ENCODE measurements at places on chromosomes 1 and 21. TPM values are rescaled to one million over a fixed set of nuclear protein-coding genes. Genes with fewer than 3 reads are reported as not detected.

- H3K4me3 ChIP-seq = no peak overlapping the region
- DNase-seq = no peak
- no peaks in the 10 kb centered on the region for H3K36me3 ChIP-seq
Observed at GRCh38 chr1:13512472-13512871, 1.3 kb downstream of the LRRC38 start.

DNA sequence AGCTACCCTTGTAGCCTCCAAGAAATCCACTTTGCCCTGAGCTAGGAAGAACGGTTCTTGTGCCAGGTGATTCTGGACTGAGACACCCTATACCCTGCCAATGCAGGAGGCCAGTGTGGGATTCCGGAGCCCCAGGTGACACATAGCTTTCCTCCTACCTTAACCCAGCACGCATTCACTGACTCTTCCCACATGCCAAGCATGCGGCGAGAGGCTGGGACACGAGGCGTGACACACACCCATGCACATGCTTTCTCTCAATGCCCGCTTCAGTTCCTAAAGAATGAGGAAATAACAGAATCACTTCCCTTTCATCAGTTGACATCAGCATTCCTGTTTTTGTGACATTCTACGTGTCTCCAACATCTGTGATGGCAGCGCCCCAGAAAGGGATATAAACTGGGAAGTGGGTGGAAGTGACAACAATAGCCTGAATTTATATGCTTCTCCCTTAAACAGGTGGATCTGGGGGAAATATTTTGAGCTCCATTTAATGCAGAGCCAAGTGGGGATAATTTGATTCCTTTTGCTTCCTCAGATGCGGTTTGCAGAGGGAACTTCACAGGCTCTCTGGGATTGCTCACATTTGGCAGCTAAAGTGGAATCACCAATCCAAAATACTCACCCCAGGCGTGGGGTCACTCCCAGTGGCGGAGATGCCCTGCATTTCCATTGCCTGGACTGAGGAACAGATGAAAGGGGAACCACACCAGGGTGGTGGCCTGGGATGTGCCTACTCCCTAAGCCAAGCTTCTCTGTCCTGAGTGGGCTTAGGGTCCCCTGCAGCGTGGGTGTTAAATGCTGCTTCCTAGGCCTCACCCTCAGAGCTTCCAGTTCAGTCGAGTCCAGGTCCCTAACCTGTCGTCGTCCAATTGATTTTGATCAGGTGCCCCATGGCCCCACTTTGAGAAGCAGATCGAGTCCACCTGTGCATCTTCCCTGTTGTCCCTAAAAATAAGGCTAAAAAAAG is 445.1 kb downstream of the SIPA1L2 start:
- no peak overlapping the region for H3K4me3 ChIP-seq
- H3K27me3 ChIP-seq = no peaks in the 10 kb centered on the region
- peaks cover 42% of the 10 kb centered on the region for H3K4me1 ChIP-seq
- no peaks in the 10 kb centered on the region for H3K36me3 ChIP-seq
- no peak overlapping the region for H3K27ac ChIP-seq

DNA sequence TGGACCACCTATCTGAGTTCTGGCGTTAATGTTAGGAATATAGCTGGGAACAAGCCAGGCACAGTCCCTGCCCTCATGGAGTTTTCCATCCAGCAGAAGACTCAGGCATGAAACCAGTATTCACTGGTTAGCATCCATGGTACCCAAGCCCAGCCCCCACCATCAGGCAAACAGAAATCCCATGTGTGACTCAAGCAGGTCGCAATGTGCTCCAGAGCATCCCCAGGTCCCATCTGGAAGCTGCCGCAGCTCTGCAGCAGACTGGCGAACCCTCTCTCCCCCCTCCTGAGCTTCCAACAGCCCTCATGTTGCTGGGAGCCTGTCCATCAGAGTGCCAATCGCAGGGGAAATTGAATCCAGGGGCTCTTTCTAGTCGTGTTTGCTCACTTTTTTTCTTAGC is 174.2 kb downstream of the RRAGC start:
- H3K27ac ChIP-seq = no peak overlapping the region
- H3K27me3 ChIP-seq = peaks cover 34% of the 10 kb centered on the region
- no peaks in the 10 kb centered on the region for H3K36me3 ChIP-seq
- H3K4me3 ChIP-seq = no peak overlapping the region
- peaks cover 2% of the 10 kb centered on the region for H3K4me1 ChIP-seq

- no peak overlapping the region for H3K4me3 ChIP-seq
- peaks cover 37% of the 10 kb centered on the region for H3K4me1 ChIP-seq
- H3K27me3 ChIP-seq = no peaks in the 10 kb centered on the region
- no peaks in the 10 kb centered on the region for H3K36me3 ChIP-seq
Observed at GRCh38 chr1:227357927-227358302, 39.6 kb upstream of the CDC42BPA start.

DNA sequence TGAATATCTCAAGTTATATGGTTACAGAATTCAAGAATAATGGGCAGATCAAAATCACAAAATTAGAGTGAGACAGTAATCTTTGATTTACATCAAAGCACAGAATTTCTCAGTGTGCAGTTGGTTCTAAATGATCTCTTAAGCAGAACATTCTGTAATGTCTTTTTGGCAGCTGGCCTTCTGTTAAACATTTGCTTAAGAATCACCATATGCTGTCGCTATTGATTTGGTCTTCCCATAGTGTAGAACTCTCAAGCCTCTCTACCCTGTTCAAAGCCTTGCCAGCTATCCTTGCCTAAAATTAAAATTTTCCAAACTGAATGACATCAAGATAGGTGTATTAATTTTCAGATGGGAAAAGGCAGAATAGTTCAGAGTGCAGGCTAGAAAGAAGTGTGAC is 38.9 kb upstream of the ERO1B start:
- no peaks in the 10 kb centered on the region for H3K27me3 ChIP-seq
- no peak overlapping the region for H3K27ac ChIP-seq
- DNase-seq = no peak
- no peaks in the 10 kb centered on the region for H3K4me1 ChIP-seq
- H3K36me3 ChIP-seq = no peaks in the 10 kb centered on the region
- H3K4me3 ChIP-seq = no peak overlapping the region

- H3K4me3 ChIP-seq = no peak overlapping the region
- peaks cover 2% of the 10 kb centered on the region for H3K4me1 ChIP-seq
- DNase-seq = no peak
- no peaks in the 10 kb centered on the region for H3K36me3 ChIP-seq
Observed at GRCh38 chr1:248804771-248805681, 20.7 kb downstream of the SH3BP5L start.

DNA sequence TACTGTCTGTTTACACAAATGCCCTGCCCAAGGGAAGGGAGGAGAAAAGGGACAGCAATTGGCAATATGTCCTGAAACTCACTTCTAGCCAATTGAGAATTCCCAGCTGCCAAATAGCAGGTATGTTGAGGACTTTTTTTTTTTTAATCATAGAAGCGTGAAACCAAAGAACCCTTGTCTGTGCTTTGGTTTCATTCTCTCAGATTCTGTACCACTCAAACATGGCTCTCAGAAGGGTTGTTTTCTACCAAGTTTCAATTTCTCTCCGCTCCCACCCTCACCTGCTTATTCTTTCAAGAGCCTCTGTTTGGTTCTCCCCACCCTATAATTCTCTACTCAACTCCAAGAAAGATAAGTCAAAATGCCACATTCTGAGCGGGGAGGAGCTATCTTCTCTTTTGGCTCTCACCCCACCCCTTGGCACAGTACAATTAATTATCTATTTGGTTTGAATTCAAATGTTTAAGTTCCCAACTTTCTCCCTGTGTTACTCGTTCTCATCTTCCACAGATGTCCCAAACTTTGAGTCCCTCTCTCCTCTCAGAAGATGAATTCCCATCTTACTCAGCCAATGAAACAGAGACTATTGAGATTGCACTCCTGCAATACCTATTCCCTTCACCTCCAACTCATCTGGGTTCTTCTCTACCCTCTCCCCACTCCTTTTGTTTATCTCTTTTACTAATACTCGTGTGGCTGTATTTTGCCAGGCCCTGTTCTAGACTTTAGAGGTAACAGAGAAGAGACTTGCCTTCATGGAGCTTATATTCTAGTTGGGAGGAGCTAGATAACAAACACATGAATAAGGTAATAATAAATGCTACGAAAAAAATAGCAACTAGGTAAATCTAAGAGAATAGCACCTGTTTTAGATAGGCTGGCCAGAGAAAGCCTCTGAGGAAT is 3.9 kb upstream of the TP53BP2 start:
- no peak overlapping the region for H3K4me3 ChIP-seq
- peaks cover 9% of the 10 kb centered on the region for H3K4me1 ChIP-seq
- no peak overlapping the region for H3K27ac ChIP-seq
- no peaks in the 10 kb centered on the region for H3K27me3 ChIP-seq

GRCh38 chr1:184686540-184686939 is 68.1 kb downstream of the EDEM3 start:
- no peak overlapping the region for H3K4me3 ChIP-seq
- H3K27ac ChIP-seq = peak overlapping the region; percentile 6

GRCh38 chr1:37865348-37866120 is 6.1 kb upstream of the MTF1 start:
- peaks cover 2% of the 10 kb centered on the region for H3K4me1 ChIP-seq
- H3K27me3 ChIP-seq = no peaks in the 10 kb centered on the region
- H3K4me3 ChIP-seq = no peak overlapping the region
- H3K27ac ChIP-seq = no peak overlapping the region
- H3K36me3 ChIP-seq = peaks cover 39% of the 10 kb centered on the region

- DNase-seq = no peak
- no peak overlapping the region for H3K27ac ChIP-seq
- no peaks in the 10 kb centered on the region for H3K27me3 ChIP-seq
- H3K36me3 ChIP-seq = peaks cover 14% of the 10 kb centered on the region
- no peak overlapping the region for H3K4me3 ChIP-seq
Observed at GRCh38 chr1:54347955-54348699, 58.1 kb downstream of the SSBP3 start.

- H3K27ac ChIP-seq = no peak overlapping the region
- no peak for DNase-seq
- no peaks in the 10 kb centered on the region for H3K27me3 ChIP-seq
- H3K36me3 ChIP-seq = no peaks in the 10 kb centered on the region
- H3K4me1 ChIP-seq = peaks cover 12% of the 10 kb centered on the region
Observed at GRCh38 chr1:197468543-197469175, 200.6 kb downstream of the CRB1 start.

DNA sequence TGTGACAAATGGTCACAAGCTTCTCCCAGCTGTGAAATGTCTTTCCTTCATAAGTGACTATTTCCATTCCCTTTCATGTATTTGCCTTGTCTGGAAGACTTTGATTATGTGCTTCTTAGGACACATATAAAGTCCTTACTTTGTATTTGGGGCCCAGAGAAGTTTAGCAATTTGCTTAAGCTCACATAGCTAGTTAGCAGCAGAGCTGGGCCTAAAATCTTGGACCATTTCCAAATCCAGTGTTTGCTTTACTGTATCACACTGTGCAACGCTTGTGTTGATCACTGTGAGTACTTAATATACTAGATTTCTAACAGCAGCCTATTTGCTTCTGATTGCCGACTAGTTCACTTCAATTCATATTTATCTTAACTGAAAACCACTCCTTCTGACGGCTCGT is 2.2 kb upstream of the KCNA3 start:
- DNase-seq = no peak
- H3K4me3 ChIP-seq = no peak overlapping the region
- no peak overlapping the region for H3K27ac ChIP-seq
- peaks cover 58% of the 10 kb centered on the region for H3K27me3 ChIP-seq
- H3K4me1 ChIP-seq = peaks cover 3% of the 10 kb centered on the region

DNA sequence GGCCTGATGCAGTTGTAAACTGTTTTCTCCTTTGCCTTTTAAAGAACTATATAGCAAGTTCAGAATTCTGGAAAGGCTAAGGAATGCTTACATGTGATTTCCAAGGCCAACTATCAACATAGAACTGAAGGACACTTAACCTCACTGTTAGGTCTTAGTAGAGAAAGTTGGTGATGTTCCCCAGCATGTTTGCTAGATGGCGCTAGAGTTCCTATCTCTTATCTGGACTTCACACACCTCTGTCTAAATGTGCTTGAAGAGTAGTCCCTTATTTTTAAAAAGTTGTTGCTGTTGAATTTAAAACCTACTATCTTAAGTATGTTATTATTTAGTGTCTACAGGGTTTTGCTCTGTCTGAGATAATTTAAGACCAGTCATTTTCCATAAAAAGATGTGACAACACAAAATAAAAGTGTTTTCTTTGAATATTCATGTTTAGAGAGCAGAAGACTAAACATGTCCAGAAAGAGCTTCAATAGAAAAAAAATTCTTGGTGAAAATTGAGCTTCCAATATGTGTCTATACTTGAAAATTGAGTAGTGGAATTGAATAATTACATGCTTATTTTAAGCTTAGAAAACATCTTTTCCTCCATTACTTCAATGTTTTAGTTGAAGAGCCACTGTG is 237.3 kb downstream of the S1PR1 start:
- H3K4me3 ChIP-seq = no peak overlapping the region
- H3K36me3 ChIP-seq = no peaks in the 10 kb centered on the region
- no peaks in the 10 kb centered on the region for H3K4me1 ChIP-seq
- H3K27ac ChIP-seq = no peak overlapping the region

DNA sequence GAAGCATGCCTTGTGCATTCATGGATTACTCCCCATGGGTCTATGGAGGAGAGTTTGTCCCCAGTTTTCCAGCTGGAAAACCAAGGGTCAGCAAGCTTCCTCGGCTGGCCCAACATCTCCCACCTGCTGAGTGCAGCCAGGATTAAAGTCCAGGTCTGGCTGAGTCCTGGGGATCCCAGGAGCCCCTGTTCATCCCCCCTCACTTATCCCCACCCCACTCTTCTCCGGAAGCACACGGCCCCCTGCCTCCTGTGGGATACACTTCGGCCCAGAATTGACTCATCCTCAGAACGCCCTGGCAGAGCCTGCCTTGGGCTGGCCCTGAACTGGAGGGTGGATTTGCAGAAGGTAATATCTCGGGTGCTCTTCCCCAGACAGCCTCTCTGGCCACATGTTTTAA is 276.1 kb downstream of the NPHP4 start:
- no peak overlapping the region for H3K4me3 ChIP-seq
- no peaks in the 10 kb centered on the region for H3K4me1 ChIP-seq
- H3K36me3 ChIP-seq = no peaks in the 10 kb centered on the region

GRCh38 chr1:162889989-162890388 is 29.0 kb upstream of the CCDC190 start:
- peaks cover 9% of the 10 kb centered on the region for H3K4me1 ChIP-seq
- H3K27me3 ChIP-seq = no peaks in the 10 kb centered on the region
- H3K36me3 ChIP-seq = no peaks in the 10 kb centered on the region
- no peak overlapping the region for H3K27ac ChIP-seq

- no peak overlapping the region for H3K4me3 ChIP-seq
- no peaks in the 10 kb centered on the region for H3K36me3 ChIP-seq
- H3K27ac ChIP-seq = no peak overlapping the region
- peaks cover 13% of the 10 kb centered on the region for H3K27me3 ChIP-seq
Observed at GRCh38 chr1:12047120-12047876, 15.8 kb upstream of the TNFRSF8 start.

GRCh38 chr1:47883963-47884362 is 113.2 kb downstream of the TRABD2B start:
- H3K4me3 ChIP-seq = no peak overlapping the region
- H3K36me3 ChIP-seq = no peaks in the 10 kb centered on the region
- H3K4me1 ChIP-seq = peaks cover 9% of the 10 kb centered on the region
- no peak for DNase-seq
- peaks cover 11% of the 10 kb centered on the region for H3K27me3 ChIP-seq
- H3K27ac ChIP-seq = no peak overlapping the region

Gene HPCA
- total RNA-seq = not detected

Gene NECTIN4
- not detected for total RNA-seq

Gene TDRD5
- total RNA-seq = not detected

Gene SRSF10
- 87.0 TPM for total RNA-seq

Gene CSRP1
- 0.56 TPM for total RNA-seq

Gene SLC44A5
- total RNA-seq = 0.21 TPM

Gene NHLH2
- total RNA-seq = not detected

Gene MATN1
- total RNA-seq = 0.39 TPM

Gene SELL
- total RNA-seq = not detected

Gene FNDC5
- total RNA-seq = 2.0 TPM

Measured in osteocyte (in vitro differentiated cells).